ENCODE measurements at places on chromosomes 12 and 14. TPM values are rescaled to one million over a fixed set of nuclear protein-coding genes. Genes with fewer than 3 reads are reported as not detected.

The AQP6 gene
- total RNA-seq = not detected

- no peaks in the 10 kb centered on the region for H3K27me3 ChIP-seq
- no peaks in the 10 kb centered on the region for H3K4me1 ChIP-seq
- H3K27ac ChIP-seq = no peak overlapping the region
Measured at GRCh38 chr14:102893452-102893851, 29.0 kb upstream of the AMN start.

DNA sequence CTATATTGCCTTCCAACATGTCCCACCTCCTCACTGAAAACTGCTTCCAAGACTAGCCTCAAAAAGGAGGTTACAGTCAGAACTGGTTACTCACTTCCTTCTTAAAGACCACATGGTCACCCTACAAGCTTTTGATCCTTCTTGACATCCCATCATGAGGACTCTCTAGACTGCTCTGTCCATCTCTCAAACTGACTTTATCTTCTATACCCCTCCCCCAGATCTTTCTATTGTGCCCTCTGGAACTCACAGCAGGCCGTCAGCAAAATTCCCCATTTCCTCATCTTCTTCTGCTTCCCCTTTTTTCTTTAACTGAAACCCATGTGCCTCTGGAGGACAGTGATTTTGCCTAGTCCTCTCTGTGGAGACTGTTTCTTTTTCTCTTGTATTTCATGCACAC is 18.1 kb upstream of the IGF1 start:
- H3K4me3 ChIP-seq = no peak overlapping the region
- H3K27ac ChIP-seq = no peak overlapping the region
- H3K36me3 ChIP-seq = no peaks in the 10 kb centered on the region
- no peaks in the 10 kb centered on the region for H3K4me1 ChIP-seq
- DNase-seq = no peak
- H3K27me3 ChIP-seq = no peaks in the 10 kb centered on the region

DNA sequence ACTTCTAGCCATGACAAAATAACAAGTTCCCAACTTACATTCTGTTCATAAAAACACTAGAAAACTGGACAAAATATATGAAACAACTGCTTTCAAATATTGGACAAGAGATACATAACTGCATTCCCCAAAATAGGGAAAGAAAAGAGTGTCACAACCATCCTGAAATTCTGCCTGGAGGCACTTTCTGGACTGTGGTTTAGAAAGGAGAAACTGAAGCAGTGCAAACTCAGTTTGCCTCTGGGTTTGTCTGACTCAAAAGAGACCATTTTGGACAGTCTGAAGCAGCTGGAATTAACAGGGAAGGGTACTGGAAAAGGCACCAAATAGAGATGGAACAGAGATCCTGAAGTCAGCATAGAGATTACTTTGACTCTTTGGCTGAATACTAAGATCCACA is 11.3 kb upstream of the SYT1 start:
- H3K4me3 ChIP-seq = no peak overlapping the region
- no peaks in the 10 kb centered on the region for H3K36me3 ChIP-seq
- H3K27ac ChIP-seq = no peak overlapping the region
- no peaks in the 10 kb centered on the region for H3K4me1 ChIP-seq

GRCh38 chr12:67515679-67516340 is 132.7 kb upstream of the DYRK2 start:
- no peaks in the 10 kb centered on the region for H3K4me1 ChIP-seq
- no peak for DNase-seq
- no peak overlapping the region for H3K4me3 ChIP-seq
- H3K27ac ChIP-seq = no peak overlapping the region

The DAO gene
- total RNA-seq = not detected

The VWF gene
- total RNA-seq = 619 TPM

DNA sequence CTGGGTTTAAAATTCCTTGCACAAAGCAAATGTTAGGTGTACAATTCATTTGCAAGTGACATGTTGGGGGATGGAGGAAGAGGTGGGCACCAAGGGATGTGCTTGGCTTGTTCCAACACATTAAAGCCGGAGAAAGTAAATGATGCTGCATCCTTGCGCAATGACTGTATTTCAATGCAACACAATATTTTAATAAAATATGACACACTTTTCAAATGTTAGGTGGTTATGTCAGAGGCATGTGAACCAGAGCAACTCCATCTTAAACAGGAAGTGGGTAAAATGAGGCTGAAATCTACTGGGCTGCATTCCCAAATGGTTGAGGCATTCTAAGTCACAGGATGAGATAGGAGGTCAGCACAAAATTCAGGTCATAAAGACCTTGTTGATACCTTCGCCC is 53.6 kb upstream of the ARHGAP5 start:
- H3K27ac ChIP-seq = no peak overlapping the region
- H3K36me3 ChIP-seq = no peaks in the 10 kb centered on the region
- no peaks in the 10 kb centered on the region for H3K27me3 ChIP-seq
- DNase-seq = no peak
- H3K4me1 ChIP-seq = no peaks in the 10 kb centered on the region

- H3K4me3 ChIP-seq = no peak overlapping the region
- peaks cover 2% of the 10 kb centered on the region for H3K27me3 ChIP-seq
- no peaks in the 10 kb centered on the region for H3K4me1 ChIP-seq
- no peak overlapping the region for H3K27ac ChIP-seq
- DNase-seq = no peak
- H3K36me3 ChIP-seq = no peaks in the 10 kb centered on the region
Measured at GRCh38 chr12:4866299-4866698, 43.4 kb upstream of the KCNA1 start.

DNA sequence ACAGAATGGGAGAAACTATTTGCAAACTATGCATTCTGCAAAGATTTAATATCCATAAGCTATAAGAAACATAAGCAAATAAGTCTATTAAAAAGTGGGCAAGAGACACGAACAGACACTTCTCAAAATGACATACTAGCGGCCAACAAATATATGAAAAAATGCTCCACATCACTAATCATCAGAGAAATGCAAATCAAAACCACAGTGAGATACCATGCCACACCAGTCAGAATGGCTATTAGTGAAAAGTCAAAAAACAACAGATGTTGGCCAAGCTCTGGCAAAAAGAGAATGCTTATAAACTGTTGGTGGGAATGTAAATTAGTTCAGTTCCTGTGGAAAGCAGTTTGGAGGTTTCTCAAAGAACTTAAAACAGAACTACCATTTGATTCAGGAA is 121.3 kb downstream of the KCNMB4 start:
- no peak overlapping the region for H3K4me3 ChIP-seq
- H3K36me3 ChIP-seq = no peaks in the 10 kb centered on the region
- DNase-seq = no peak
- no peaks in the 10 kb centered on the region for H3K27me3 ChIP-seq
- no peak overlapping the region for H3K27ac ChIP-seq
- no peaks in the 10 kb centered on the region for H3K4me1 ChIP-seq

DNA sequence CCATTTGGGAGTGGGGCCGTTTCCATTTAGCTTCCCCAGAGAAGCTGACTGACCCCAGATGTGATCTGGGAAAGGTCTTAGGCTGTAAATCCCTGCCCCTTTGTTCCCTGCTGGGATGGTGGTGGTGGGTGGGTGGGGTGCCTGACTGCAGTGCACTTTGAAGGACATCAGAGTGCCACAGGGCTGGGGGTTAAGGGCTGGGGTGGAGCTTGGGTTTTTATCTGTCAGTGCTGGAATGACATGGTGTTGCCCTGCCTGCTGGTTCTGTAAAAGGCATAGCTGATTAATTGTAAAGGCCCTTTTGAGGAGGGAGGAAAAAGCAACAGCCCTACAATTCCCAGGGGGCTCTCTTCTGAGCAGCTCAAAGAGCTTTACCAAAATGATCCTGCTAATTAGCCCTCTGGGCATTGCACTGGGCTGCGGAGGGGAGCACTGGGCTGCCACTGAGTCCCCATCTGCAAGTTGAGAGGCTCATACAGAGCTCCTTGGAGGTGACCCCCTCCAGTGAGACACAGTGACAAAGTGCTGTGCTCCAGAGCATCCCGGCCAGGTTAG is 21.1 kb downstream of the PLEKHG3 start:
- no peaks in the 10 kb centered on the region for H3K36me3 ChIP-seq
- DNase-seq = peak; percentile 25
- no peaks in the 10 kb centered on the region for H3K27me3 ChIP-seq
- H3K27ac ChIP-seq = no peak overlapping the region
- H3K4me3 ChIP-seq = no peak overlapping the region

The LTBR gene
- total RNA-seq = 103 TPM

DNA sequence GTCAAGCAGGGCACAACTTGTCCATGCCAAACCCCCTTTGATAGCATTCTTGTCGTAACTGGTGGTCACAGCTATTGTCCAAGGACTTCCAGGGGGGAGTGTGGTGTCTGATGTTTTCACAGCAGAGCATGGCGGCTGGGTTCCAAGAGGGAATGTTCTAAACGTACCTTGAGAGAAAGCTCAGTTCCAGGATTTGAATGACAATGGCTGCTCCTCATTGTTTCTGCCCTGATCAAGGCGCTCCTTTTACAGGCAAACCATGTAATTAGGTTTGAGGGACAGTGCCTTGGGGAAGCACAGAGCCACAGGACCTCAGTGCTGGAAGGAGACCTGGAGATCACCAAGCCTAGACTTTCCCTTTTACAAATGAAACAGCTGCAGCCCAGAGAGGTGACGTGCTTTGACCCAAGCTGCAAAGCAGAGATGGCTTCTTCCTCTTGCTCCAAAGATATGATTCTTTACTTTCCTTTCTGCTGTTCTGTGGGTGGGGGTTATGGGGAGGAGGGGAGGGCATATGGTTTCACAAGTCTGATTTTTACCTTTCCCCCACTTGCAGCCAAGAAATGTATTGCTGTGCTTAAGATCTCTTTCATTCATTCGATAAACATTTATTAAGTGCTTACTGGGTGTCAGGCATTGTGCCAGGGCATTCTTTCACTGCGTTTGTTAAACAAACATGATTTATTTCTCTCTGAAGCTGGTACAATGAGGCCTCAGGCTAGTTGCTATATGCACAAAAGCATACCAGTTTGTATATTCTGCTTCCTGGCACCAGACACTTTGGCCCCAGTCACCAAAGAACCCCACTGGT is 172.8 kb downstream of the KTN1 start:
- no peak overlapping the region for H3K4me3 ChIP-seq
- DNase-seq = no peak
- no peaks in the 10 kb centered on the region for H3K36me3 ChIP-seq
- H3K27me3 ChIP-seq = no peaks in the 10 kb centered on the region

DNA sequence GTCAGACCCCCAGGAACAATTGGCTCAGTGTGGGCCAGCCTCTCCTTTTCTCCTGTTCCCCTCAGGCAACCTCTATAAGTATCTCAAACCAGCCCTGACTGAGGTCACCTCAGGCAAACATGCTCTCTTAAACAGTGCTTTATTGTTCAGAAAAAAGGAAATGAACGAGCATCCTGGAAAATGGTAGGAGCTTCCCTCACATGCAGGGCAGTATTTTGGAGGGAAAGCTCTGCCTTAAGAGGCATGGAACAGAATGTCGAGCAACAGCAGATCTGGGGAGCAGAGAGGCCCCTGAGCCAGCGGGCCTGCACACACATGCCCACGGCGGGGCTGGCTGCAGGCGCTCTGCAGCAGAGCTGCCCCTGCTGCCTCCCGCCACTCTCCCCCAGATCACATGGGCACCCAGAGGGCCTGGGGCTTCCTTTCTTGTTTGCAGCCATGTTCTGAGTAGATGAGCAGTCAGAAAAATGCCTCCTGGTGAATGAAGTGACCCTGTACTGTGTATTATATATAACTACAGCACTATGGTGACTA is 42.0 kb downstream of the MOK start:
- H3K27ac ChIP-seq = no peak overlapping the region
- H3K4me1 ChIP-seq = no peaks in the 10 kb centered on the region
- H3K4me3 ChIP-seq = no peak overlapping the region
- no peak for DNase-seq

DNA sequence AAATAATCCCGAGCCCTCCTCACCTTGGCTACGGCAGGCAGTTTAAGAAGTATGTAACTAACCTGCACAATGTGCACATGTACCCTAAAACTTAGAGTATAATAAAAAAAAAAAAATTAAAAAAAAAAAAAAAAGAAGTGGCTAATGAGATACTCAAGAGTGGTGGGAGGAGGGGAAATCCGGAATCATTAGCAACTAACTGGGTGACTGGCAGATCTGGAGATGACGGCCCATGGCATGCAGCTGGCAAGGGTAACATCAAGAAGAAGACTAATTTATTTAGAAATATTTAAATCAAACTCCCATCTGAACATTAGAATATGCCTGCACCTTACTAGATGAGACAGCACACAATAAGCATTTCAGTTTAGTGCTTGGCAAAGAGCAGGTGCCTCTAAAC is 52.3 kb upstream of the TMCC3 start:
- H3K36me3 ChIP-seq = no peaks in the 10 kb centered on the region
- no peak overlapping the region for H3K4me3 ChIP-seq
- H3K27ac ChIP-seq = no peak overlapping the region

- H3K27ac ChIP-seq = no peak overlapping the region
- H3K27me3 ChIP-seq = no peaks in the 10 kb centered on the region
- no peaks in the 10 kb centered on the region for H3K36me3 ChIP-seq
- H3K4me3 ChIP-seq = no peak overlapping the region
- no peaks in the 10 kb centered on the region for H3K4me1 ChIP-seq
Measured at GRCh38 chr14:101289230-101289690, 272.0 kb upstream of the DIO3 start.

- no peak overlapping the region for H3K4me3 ChIP-seq
- no peak overlapping the region for H3K27ac ChIP-seq
- DNase-seq = no peak
- no peaks in the 10 kb centered on the region for H3K36me3 ChIP-seq
- no peaks in the 10 kb centered on the region for H3K4me1 ChIP-seq
Measured at GRCh38 chr14:99981806-99982205, 83.4 kb upstream of the EVL start.

DNA sequence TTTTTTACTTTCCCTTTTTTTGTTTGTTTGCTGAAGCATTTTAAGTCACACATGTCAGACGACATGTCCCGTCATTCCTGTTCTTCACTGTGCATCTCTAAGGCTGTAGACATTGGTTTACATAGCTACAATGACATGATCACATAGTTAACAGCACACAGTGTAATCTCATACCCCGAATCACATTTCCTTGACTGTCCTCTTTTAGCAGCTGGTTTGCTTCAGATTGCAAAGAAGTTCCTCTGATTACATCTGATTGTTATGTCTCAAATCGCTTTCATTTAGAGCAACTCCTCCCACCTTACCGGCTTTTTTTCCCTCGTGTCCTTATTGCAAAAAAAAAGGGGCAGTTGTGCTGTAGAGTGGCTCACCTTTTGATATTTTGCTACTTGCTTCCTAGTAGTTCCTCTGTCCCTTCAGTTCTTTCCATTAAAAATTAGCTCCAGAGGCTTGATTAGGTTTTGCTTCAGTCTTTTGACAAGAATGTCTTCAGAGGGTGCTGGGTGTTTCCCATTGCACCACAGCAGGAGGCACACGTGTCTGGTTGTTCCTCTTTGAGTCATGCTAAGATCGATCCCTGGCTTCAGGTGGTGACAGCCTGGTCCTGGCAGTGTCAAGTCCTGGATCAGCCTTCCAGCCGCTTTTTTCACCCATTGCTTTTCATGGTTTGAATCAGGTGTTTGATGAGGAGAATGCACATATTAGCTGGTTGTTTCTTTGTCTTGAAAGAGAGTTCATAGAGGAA is 35.0 kb downstream of the ZNF664 start:
- no peaks in the 10 kb centered on the region for H3K4me1 ChIP-seq
- H3K27ac ChIP-seq = no peak overlapping the region
- no peaks in the 10 kb centered on the region for H3K27me3 ChIP-seq
- no peak for DNase-seq
- peaks cover 7% of the 10 kb centered on the region for H3K36me3 ChIP-seq
- no peak overlapping the region for H3K4me3 ChIP-seq

Measured in aorta (tissue), 5 donors.